SJSA1 (cell line): ENCODE measurements at places on chromosomes 4 and X. TPM values are rescaled to one million over a fixed set of nuclear protein-coding genes. Genes with fewer than 3 reads are reported as not detected.

DNA sequence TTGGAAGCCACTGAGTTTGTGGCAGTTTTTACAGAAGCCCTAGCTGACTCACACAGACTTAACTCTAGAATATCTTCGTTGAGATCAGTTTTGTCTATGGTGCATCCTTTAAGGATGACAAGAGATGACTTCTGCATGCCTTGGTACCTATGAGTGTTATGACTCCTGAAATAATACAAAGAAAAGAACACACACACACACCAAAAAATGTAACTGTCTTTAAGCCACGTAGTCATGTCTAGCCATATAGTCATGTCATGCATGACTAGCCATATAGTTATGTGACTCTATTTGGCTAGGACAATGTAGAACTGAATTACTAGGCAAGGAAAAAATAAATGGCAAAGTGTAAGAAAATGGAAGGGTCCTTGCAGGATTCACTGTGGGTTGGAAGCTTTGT is 447.8 kb downstream of the NLGN4X start:
- DNase-seq: no peak

GRCh38 chr4:110589297-110589696 is 33.6 kb downstream of the PITX2 start:
- DNase-seq: no peak

- no peak for DNase-seq
These were observed 59.3 kb downstream of the WDFY3 start for GRCh38 chr4:84907145-84907544.

The ARSJ gene
- 51.5 and 67.0 TPM in 2 replicates for total RNA-seq

The CACNA1F gene
- total RNA-seq: not detected in 2 replicates
